ENCODE measurements at places on chromosomes 2 and 18.

GRCh38 chr2:135299165-135299564 is 231.9 kb downstream of the ZRANB3 start:
- DNase-seq: no peak

GRCh38 chr18:9474108-9474982 is 968 bp upstream of the RALBP1 start:
- no peak for DNase-seq

GRCh38 chr2:21821672-21822227 is 698.0 kb downstream of the TDRD15 start:
- DNase-seq: no peak

GRCh38 chr2:19900931-19901441 is 797 bp downstream of the TTC32 start:
- DNase-seq: no peak

DNA sequence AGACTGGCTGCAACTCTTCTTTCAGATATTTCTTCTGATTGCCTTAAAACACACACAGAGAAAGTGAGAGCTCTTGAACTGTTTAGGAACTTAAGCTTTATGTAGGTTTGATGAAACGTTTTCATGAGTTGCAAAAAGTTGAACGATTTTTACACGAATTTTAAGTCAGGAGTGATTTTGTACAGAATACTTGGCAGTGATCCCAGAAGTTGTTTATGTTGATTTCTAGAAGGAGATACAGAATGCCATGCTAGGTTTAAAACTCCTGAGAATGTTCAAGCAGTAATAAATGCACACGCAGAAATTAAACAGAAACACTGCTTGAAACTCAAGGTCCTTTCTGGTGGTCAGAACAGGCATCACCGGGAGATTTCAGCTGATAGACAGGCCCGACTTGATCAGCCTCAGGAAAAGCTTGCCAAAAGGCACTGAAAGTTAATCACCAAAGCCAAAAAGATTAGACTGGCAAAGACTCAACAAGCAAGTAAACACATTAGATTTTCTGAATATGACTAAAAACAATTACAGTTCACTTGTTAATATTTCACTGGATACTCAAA is 123.1 kb downstream of the SOCS6 start:
- DNase-seq: no peak

GRCh38 chr2:234993541-234993981 is 41.7 kb downstream of the SH3BP4 start:
- no peak for DNase-seq

- no peak for DNase-seq
These were observed 35.1 kb downstream of the NLRC4 start for GRCh38 chr2:32229635-32230034.

DNA sequence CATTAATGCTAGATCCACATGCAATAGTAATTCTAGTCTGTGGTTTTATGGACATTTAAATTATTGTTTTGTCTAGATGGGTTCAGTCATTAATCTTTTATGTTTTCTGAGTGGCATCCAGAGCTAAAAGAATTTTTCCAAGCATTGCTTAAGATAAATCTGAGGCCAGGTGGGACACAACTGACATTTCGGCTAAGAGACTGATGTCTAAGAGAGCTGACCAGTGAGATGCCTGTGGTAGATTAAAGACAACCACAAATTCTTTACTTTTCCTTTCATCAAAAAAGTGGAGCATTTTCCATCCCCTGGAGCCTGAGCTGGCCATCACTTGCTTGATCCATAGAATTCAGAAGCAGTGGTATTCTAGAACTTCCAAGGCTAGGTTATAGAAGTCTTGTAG is 182.2 kb downstream of the NRP2 start:
- no peak for DNase-seq

GRCh38 chr2:221606424-221606823 is 34.3 kb upstream of the EPHA4 start:
- no peak for DNase-seq

- no peak for DNase-seq
These were observed 83.2 kb upstream of the CYP1B1 start for GRCh38 chr2:38159191-38159590.

- no peak for DNase-seq
These were observed 246.4 kb upstream of the RAB12 start for GRCh38 chr18:8362863-8363262.

- DNase-seq: no peak
These were observed 157.9 kb downstream of the DYSF start for GRCh38 chr2:71611247-71611646.

DNA sequence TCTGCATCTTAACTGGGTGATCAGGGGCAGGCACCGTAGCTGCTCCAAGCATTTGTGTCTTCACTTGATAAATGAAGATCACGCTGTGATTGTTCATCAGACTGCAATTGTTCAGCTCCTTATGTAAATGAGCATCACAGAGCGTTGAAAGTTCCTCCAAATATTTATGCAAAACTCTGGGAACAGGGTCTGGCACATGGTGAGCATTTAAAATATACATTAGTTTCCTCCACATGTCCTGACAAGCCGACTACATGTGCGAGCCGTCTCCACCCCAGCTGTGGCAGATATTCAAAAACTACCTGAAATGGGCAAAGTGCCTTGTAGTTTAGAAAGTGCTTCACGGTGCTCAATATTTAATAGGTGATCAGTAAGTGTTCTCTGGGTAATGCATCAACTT is 175.1 kb upstream of the ID2 start:
- DNase-seq: no peak

DNA sequence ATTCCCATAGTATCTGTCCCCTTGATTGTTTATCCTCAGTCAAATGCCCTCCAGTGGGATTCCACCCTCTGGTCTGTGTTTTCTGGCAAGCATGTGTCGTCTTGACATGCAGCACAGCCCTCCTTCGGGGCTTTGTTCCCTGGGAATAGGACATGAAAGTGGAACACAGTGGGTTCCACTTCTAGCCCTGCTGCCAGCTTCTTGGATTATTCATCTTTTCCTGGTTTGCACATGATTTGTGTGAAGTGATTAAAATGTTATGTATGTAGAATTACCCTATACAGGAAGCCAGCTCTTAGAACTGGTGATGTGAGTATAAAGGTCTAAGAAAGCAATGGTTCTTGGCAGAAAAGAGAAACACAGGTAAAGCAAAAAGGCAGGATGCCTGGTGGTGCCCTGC is 142.3 kb downstream of the TANC1 start:
- no peak for DNase-seq

GRCh38 chr2:213237787-213238186 is 46.5 kb upstream of the SPAG16 start:
- no peak for DNase-seq

DNA sequence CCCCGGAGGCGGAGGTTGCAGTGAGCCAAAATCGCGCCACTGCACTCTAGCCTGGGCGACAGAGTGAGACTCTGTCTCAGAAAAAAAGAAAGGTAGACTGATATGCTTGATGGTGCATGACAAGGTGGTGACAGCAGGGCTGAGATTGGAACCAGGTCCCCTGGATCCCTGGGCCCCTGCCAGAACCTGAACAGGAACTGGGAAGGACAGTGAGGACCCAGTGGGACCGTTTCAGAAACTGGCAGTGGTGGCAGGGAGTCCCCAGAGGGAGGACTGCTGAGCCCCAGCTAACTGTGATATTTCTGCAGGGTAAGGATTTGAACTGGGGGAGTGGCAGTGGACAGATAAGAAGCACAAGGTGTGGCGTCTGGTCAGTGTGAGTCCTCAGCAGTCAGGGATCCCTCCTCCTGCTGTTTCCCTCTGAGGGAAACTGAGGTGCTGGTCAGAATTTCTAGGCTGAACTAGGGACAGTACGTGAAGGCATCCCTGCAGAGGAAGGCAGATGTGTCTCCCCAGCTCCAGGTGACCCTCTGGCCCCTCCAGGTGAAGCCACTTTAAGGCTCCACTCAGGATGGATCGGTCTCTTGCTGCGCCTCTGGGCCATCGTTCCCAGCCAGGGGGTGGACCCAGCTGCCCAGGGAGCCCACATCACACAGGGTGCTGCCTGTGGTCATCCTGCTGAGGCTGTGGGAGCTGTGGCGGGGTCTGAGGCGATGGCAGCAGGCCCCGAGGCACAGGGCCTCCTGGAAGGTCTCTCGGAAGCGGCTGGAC is 5.6 kb downstream of the NMUR1 start:
- no peak for DNase-seq

- DNase-seq: no peak
These were observed 3.1 kb upstream of the EMX1 start for GRCh38 chr2:72914206-72914559.

DNA sequence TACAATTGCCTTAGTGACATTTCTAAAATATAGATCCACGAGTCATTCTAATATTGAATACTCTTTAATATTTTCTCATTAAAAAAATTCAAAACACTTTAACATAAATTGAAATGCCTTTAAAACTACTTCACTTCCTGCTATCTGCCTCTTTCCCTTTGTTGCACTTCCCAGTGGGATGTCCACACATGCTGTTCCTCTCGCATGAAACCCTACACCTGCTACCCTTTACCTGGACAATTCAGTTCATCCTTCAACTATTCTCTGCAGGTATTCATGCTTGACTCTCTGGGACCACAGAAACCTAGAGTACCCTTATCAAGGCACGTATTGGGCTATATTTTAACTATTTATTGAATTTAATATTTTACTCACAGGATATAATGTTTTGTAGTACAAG is 373.3 kb upstream of the GALNT5 start:
- no peak for DNase-seq

GRCh38 chr2:44510246-44510645 is 148.5 kb downstream of the CAMKMT start:
- no peak for DNase-seq

- DNase-seq: no peak
These were observed 1.9 kb downstream of the YES1 start for GRCh38 chr18:809985-810642.

- no peak for DNase-seq
These were observed 34.7 kb upstream of the GPR17 start for GRCh38 chr2:127611076-127611925.

GRCh38 chr2:217740756-217741155 is 262.0 kb downstream of the TNS1 start:
- DNase-seq: no peak

DNA sequence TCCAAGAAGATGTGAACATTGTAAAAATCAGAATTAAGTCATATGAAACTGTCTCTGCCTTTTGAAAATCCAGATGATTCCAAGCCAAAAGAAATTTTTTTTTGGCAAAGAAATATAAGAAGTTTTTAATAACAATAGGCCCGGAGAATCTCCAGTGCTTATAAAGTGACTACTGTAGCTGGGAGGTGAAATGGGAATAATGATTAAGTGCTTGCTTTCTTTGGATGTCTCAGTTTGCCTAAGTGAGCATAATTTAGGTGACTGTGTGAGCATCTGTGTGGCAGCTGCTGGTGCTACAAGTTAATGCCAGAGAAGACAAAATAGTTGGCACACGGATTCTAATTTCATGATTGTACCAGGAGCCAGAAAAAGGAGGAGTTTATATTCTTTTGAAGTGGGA is 185.0 kb downstream of the LTBP1 start:
- DNase-seq: no peak

- DNase-seq: no peak
These were observed 14.5 kb downstream of the PDCD1 start for GRCh38 chr2:241844066-241844728.

DNA sequence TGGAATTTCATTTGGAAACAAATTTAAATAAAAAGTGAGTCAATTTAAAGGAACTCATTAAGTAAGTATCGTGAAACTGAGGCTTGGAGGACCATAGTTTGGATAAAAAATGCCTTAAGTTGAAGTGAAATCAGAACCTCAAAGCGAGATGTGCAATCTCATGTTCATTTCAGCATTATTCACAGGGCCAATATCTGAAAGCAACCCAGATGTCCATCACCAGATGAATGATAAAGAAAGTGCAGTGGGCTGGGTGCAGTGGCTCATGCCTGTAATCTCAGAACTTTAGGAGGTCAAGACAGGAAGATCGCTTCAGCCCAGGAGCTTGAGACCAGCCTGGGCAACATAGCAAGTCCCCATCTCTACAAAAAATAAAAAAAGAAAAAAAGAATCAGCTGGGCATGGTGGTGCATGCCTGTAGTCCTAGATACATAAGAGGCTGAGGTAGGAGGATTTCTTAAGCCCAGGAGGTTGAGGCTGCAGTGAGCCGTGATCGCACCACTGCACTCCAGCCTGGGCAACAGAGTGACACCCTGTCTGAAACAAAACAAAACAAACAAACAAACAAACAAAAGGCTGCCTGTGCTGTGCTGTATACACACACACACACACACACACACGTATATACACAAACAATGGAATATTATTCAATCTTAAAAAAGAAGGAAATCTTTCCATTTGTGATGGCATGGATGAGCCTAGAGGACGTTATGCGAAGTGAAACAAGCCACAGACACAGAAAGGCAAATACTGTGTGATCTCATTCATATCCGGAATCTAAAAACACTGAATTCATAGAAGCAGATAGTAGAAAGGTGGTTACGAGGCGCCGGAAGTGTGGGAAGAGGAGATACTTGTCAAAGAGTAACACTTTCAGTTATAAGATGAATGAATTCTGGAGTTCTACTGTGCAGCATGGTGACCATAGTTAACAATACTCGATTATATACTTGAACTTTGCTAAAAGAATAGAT is 14.5 kb downstream of the SH3RF3 start:
- DNase-seq: no peak

GRCh38 chr2:26352892-26353291 is 6.3 kb upstream of the ADGRF3 start:
- no peak for DNase-seq

- no peak for DNase-seq
These were observed 37.5 kb downstream of the ST8SIA5 start for GRCh38 chr18:46719388-46719787.

DNA sequence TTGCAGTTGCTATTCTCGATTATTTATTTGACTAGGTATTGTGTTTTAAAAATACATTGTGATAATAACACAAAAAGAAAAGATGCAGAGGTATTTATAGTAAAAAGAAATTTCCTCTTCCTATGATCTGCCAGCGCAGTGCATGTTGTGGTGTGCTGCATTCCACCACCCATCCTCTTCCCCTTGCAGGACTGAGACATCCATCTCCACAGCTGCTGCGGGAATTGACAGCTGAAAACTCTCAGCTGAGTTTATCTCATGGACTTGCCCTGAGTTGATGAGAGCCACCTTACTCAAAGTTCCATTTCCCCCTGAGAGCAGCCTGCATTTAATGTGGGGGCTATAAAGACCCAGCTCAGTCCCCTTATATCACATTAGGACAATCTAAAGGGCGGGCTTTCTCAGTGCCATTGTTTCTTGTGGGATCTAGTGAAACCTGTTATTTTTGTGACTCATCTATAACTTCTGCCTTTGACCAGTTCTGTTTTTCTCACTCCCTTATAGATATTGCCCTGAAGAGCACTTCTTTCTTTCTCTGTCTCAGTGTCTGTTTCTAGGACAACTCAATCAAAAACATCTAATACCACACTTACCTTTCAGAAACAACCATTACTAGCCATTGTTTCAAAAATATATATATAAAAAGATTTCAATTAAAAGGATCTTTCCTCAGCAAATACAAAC is 698.5 kb downstream of the NR4A2 start:
- DNase-seq: no peak

- DNase-seq: no peak
These were observed 136.3 kb downstream of the CYP26B1 start for GRCh38 chr2:72011370-72011689.

Data from thoracic aorta (tissue), 2 donors.